RCC 7860 (cell line): ENCODE measurements at places on chromosomes 4 and X.

- no peak for DNase-seq
Observed at GRCh38 chrX:72276478-72276953, 532 bp downstream of the RPS4X start.

GRCh38 chr4:176709417-176709816 is 83.3 kb downstream of the VEGFC start:
- DNase-seq: no peak

GRCh38 chr4:31946456-31946855 is 1226.3 kb downstream of the PCDH7 start:
- no peak for DNase-seq

- peak; percentile 60 for DNase-seq
Observed at GRCh38 chr4:23759066-23759465, 130.8 kb downstream of the PPARGC1A start.

DNA sequence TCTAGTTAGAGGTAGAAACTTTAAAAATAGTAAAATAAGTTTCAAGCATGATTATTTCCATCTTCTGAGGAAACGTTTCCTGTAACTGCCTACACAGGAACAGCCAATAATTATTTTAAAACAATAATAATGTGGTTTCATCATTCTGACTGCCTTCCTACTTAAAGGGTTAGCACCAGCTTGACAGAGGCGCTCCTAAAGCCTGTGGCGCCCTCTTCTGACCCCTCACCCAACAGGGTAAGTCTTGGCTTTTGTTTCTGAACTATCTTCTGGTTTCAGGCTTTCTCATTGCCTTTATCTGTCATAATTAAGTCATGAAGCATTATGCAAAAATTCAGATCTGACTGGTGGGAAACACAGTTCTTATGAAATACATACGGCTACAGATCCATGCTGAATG is 96.7 kb downstream of the ITM2A start:
- DNase-seq: no peak

- no peak for DNase-seq
Observed at GRCh38 chr4:100742045-100742444, 224.2 kb upstream of the EMCN start.

GRCh38 chr4:57640391-57641100 is 530.4 kb upstream of the IGFBP7 start:
- no peak for DNase-seq

GRCh38 chr4:152075253-152075928 is 314.6 kb upstream of the GATB start:
- no peak for DNase-seq

DNA sequence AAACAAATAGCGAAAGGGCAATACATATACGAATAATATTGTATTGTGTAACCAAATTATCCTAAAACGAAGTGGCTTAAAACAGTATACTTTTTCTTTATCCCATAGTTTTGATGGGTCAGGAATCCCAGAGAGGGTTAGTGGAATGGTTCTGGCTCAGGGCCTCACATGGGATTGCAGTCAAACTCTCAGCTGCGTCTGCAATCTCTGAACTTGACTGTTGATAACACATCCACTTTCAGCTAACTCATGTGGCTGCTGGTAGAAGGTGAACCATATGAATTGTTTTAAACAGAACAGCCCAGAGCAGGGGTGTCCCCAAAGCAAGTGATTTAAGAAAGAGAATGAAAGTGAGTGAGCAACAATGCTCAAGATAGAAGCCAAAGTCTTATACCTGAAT is 127.8 kb downstream of the VEGFC start:
- DNase-seq: no peak

DNA sequence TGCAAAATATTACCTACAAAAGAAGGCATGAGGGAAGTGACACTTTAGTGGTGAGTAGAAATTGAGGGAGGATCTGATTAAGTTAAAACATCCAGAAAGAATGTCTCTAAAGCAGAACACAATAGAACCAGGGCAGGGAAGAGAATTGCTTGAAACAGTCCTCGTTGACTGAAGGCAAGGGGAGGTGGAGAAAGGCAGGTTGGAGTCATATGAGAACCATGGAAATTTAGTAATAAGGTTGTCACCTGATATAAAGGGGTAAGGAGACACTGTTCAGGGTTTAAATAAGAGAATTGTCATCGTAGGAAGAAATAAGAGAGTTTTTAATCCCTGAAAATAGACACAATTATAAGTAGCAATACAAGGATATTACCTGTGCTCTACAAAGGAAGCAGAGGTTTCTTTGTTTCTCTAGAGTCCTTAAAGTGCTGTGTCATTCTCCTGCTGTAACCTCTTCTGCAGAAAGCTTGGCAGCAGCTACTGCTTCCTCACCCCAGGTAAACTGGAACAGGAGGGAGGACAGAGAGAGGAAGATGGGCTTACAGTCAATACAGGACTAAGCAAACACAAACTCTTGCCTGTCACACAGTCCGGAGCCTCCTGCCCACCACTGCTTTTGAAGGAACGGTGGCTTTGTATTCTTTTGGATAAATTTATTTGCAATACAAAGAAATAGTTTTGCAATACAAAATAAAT is 258.4 kb downstream of the PPARGC1A start:
- no peak for DNase-seq

DNA sequence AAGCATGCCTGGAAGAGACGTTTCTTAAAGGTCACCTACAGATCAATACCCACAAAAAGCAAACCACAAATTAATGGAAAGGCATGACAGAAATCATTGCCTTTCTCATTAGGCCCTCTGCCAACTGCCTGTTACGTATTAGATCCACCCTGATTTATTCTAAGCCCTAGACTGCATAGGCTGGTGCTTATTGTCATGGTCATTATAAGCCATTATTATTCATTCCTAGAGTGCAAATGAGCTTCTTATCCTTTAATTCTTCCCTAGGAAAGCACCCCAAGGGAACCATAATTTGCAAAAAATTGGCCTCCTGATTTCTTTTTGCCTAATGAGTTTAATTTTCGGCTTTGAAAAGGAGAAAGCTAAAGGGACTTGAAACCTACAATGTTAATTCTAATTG is 184.2 kb upstream of the GPRIN3 start:
- no peak for DNase-seq

DNA sequence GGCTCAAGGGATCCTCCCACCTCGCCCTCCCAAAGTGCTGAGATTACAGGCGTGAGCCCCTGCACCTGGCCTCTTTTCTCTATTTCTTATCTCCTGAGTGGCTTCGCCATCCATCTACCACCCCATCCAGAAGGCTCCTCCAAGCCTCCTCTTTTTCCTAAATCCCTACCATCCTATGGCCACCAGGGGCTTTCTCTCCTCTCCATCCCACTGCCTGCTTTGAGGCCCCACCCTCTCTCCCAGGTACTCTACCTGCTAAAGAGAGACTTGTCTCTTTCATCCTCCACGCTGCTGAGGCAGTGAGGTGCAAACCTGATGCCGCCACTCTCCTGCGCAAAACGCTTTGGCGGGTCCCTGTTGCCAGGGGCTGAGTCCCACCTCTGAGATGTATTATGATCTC is 7.0 kb downstream of the RS1 start:
- no peak for DNase-seq

DNA sequence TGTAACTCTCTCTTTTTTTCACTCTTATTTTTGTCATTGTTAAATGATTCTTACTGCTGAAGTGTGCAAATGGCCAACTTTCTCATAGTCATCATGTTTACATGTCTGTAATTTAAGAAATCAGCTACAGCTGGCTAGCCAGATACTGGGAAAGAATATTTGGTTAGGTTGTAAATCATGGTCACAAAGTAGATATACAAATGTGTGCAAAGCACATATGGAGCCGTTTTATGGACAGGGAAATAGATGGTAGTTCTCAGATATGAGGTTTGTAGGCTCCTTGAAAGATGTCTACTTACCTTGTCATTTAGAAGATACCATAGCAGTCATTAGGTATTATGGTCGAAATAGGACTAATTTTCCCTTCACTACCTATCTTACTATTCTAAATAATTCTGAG is 430.4 kb downstream of the ADGRL3 start:
- no peak for DNase-seq

DNA sequence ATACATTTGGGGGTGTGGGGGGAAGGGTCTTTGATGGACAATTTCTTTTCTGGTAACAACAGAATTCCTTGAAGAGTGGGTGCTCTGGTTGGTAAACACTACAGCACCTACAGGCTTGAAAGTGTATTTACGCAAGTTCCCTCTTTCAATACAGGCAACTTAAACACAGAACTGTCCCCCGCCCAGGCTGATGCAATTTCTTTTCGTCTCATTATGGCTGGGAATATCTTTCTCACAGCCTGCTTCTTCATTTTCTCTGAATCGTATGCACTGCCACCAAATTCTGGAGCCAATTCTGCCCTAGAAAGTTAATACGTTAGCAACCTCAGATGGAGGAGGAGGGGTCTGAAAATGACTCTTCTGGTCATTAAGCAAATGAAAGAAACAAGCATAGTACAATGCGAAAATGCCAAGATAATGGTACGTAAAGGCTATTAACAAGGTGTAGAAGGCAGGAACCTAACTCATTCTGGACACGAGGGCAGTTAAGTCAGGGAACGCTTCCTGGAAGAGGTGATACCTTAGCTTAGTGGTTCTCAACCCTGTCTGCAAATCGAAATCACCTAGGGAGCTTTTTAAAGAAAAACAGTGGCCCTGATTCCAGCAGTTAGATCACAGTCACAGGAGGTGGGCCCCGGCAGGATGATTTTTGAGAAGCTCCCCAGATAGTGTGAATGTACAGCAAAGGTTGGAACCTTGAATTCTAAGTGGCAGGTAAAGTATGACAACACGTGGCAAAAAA is 1.0 kb downstream of the AGA start:
- DNase-seq: no peak

GRCh38 chr4:90584051-90584450 is 456.9 kb downstream of the CCSER1 start:
- no peak for DNase-seq

- peak; percentile 4 for DNase-seq
Observed at GRCh38 chrX:84339507-84340364, 151.7 kb upstream of the RPS6KA6 start.

DNA sequence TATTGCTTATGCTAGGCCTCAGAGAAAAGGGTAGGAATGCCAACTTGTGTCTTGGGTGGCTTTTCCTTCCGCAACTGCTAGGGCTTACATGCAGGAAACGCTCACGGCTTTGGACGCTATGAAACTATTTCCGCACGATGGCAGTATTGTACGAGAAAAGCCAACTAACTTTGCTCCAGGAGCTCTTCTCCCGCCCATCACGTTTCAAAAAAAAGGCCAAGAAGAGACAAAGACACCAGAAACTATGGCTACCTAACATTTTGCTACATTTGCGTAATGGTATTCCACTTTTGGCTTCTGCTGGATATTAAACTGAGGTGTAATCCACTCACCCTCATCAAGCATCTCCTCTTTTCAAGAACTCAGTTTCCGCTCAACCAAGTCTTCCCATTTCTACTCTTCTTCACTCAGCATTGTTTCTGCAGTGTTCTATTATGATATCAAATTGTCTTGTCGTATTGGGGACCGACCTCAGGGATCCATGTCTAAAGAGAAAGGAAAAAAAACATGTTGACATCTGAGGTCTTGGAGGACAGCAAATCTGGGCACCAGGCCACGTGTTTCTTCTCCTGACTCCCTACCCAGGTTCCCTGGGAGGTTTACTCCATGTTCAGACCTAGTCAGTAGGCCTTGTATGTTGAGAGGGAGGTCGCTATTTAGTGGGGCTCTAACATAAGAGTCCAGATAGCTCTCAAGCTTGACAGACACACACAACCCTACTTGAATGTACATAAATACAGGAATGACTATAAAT is 239.4 kb upstream of the STK26 start:
- peak; percentile 7 for DNase-seq

GRCh38 chr4:35802644-35803043 is 441.7 kb downstream of the ARAP2 start:
- no peak for DNase-seq

- DNase-seq: no peak
Observed at GRCh38 chr4:148391056-148391455, 51.2 kb downstream of the NR3C2 start.

GRCh38 chr4:76781698-76782595 is 116.0 kb downstream of the SOWAHB start:
- DNase-seq: peak; percentile 89

- peak; percentile 27 for DNase-seq
Observed at GRCh38 chrX:149950681-149951080, 12.4 kb upstream of the EOLA2 start.

- peak; percentile 99 for DNase-seq
Observed at GRCh38 chr4:128386761-128387599, 99.4 kb upstream of the PGRMC2 start.

DNA sequence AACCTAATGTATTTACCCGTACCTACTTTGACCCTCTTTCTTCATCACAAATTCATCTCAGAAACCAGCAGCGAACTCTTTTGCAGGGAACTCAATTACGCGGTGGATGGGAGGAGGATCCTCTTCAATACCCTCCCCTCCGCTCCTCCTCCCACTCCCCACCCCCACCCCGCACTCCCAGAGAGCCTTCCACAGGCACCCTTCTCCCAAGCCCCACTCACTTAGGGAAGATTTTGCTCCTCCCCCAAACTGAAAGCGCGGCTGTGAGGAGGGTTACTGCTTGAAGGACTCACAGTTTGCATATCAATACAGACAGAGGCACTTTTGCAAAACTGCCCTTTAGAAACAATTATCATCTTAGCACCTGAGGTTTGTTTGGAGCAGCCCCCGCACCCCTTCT is 960 bp upstream of the IL1RAPL1 start:
- no peak for DNase-seq

GRCh38 chr4:81736324-81736723 is 264.6 kb upstream of the RASGEF1B start:
- no peak for DNase-seq

- DNase-seq: no peak
Observed at GRCh38 chrX:121050781-121051180, 3.4 kb downstream of the GLUD2 start.

DNA sequence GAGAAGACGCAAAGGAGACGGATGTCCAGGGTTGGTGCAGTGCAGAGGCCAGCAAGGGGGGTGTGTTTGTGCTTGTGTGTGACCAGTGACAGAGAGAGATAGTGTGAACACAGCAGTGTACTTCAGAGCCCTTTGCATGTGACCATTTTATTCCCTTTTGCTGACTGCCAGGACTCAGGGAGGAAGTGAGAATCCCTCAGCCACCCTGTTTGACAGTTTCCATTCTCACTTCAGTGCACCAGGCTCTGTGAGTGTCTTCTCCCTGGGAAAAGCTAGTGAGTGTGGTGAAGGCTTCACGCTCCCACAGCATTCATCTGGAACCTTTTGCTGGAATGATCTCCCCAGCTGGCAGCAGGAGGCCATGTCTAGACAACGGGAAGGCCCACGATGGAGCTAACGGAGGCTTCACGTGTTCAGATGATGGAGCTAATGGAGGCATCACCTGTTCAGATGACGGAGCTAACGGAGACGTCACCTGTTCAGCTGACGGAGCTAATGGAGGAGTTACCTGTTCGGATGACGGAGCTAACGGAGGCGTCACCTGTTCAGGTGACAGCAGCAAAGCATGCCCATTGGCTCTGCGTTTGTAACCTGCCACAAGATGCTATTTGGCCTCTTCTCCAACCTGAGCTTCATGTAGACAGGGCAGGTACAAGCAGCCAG is 195.4 kb downstream of the AFAP1 start:
- DNase-seq: no peak
